ENCODE measurements at places on chromosomes 12 and 14.

GRCh38 chr14:104348741-104349140 lies 210.4 kb downstream of the KIF26A start:
- no peak for DNase-seq

DNA sequence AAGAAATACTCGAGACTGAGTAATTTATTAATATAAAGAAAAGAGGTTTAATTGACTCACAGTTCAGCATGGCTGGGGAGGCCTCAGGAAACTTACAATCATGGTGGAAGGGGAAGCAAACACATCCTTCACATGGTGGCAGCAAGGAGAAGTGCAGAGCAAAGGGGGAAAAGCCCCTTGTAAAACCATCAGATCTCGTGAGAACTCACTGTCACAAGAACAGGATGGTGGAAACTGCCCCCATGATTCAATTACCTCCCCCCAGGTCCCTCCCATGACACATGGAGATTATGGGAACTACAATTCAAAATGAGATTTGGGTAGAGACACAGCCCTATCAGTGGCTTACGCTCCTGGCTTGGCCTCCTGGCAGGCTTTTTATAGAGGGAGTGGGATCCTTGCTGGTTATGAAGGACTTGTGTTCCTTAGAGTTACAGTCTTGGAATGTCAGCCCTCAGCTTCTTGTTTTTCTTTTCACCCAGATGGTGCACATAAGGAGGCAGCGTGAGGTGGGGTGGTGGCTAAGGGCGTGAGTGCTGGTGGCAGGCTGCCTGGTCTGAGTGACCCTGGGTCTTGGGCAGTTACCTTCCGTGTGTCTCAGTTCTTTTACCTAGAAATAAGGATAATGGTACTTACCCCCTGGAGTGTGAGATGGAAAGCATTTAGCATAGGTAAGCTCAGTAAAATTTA lies 25.7 kb downstream of the TRAF3 start:
- DNase-seq, result no peak

DNA sequence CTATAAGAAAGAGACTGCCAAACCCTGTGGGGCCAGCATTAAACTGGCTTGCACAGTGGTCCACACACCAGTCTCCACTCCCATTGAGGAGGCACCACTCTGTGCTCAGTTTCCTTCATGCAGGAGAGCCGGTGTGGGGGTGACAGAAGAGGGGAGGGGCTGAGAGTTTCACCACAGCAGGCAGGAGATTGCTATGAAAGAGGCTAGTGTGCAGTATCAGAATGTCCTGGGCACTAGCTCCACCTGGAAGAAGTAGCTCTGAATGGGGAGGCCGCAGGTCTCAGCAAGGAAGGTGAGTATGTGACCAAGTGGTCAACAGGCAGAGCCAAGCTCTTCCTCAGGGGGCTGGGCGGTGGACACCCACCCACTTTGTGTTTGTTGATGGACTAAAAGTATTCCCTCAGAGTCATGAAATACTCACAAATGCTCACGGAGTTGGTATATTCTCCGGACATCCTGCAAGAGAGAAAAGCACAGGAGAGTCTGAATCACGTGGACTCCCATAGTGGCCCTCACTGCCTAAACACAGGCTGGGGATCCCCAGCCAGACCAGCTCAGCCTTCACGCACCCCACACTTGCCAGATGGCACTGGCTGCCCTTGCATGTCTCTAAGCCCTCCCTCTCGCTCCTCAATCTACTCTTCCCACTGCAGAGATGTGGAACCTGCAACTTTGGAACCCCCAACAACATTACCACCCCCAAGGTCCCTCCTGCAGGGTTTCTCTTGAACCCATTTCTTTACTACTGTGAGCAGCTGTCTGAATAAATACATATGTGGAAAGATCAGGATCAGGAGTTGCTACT lies 7.8 kb upstream of the KRT72 start:
- no peak for DNase-seq

DNA sequence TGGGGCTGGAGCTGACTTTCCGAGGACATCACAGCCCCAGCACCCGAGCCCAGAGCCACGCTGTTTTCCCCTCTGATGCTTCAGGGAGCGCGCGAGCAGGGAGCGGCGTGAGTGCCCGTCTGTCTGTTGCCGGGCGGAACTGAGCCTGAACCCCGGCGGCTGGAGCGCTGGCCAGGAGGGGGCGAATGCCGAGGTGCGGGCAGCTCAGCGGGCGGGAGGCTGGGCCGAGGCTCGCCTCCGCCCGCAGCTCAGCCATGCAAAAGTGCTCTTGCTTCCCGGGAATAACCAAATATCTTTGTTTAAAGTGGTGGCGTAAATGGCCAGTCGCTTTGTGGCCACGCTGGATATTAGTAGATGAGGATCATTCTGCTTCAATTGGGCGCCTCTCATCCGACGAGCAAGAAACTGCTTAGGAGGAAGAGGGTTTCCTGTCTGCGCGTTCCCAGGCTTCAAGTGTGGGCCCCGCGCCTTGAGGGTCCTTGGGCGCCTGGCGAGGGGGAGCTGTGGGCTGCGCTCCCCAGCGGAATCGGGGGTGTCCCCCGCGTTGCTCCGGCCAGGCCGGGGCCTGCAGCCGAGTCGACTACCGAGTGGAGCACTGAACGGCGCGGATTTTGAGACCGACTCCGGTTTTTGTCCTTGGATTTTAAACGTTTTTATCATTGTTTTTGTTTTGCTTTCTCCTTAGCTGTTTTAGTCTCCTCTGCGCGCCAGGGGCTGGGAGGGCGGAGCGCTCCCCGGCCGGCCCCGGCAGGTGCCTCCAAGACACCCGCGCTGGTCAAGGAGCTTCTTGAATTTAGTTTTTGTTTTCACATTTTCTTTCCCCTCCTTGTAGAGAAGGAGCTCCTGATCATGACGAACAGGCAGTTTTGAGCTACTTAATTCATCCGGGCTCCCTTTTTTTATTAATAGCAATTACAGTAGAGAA lies 831 bp upstream of the NKX2-1 start:
- peak; percentile 7 for DNase-seq

DNA sequence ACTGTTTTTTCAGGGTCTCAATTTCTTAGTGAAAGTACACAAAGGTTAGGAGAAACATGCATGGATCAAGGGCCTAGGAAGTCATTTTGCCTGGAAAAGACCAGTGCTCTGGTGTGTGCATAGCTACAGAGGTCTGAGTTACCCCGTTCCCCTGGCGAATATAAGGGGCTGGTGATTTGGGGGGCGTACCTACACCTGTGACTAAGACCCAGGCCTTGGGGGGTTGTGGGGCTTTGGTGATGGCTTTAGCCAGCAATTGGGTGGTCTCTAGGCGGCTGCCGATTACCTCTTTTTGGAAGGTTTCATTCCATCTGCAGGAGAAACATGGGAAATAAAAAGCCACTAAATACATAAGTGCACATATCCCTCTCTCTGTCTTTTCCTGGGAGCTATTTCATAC lies 1.1 kb downstream of the SDR39U1 start:
- DNase-seq, result no peak

DNA sequence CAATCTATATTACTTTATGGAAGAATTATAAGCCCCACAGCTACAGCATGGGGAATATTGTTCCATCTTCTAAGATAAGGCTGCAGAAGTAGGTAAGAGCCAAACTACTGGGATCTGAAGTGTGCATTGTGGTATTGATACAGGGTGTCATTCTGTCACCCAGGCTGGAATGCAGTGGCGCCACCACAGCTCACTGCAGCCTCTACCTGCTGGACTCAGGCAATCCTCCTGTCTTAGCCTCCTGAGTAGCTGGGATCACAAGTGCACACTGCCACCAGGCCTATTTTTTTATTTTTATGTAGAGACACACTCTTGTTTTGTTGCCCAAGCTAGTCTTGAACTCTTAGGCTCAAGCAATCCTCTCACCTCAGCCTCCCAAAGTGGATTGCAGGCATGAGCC lies 21.3 kb upstream of the DIP2B start:
- no peak for DNase-seq

DNA sequence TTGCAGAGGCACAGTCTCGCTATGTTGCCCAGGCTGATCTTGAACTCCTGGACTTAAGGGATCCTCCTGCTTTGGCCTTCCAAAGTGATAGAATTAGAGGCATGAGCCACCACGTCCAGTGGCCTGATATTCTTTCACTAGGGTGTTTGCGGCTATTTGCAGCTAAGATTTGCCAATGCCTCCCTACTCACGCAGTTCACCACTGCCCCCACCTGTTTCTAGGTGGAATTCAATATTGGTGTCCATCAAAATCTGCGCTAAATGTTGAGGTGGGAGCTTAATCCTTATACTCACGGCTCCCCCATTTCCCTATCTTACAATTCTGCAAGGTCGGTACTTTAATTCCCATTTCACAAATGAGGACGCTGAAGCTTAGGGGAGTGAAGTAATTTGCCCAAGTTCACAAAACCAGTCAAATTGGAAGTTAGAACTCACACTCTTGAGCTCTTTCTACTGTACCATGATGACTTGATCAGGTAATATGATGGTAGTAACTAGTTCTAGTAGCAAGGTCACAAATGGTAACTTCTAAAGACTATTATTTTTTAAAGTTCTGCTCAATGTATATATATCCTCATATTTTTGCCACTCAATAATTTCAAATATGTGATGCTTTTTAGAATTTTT lies 22.1 kb upstream of the LRRC9 start:
- DNase-seq, result peak; percentile 9

DNA sequence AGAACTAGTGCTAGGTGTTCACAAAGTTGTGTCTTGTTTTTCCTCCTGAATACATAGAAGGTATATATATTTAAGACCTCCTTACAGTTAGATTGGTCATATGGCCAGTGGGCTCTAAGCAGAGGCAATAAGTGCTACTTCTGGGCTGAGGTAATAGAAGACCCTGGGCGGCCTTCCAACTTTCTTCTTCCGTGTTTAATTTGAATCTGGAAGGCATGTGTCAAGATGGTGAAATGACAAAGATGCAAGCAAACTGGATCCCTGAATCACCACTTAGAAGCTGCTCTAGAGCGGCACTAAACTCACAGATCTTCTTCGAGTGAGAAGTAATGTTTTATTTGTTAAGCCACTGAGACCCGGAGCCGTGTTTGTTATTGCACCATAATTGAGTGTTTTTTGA lies 201.0 kb upstream of the GZMB start:
- DNase-seq, result no peak

DNA sequence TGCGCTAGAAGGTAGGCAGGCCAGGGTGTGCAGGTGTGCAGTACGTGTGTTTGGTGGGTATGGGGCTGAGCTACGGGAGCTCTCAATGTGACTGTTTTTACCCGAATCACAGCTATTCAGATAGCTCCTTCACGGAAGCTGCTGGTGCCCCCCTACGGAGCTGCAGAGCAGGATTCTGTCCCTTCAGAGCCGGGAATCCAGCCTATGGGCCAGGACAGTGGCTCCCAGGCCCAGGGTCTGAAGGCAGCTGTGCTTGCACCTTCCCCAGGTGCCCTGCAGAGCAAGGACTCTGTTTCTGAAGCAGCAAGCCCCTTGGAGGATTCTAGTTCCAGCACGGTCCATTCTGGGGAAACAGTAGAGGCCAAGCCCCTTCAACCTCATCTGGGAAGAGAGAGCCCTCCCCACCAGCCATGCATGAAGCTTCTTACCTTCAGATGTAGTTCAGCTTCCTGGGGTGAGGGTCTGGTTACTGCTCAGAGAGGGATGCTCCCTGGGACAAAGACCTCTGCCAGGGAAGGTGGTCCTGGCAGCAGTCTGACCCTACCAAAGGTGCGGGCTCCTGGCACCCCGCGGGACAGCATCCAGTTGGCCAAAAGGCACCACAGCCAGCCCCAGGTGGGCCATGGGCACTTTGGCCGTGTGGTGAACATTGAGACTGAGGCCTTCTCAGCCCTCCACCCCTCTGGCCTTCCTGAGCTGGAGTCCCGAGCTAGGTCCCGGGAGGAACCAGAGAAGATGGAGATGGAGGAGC lies 29.1 kb downstream of the PLEKHH1 start:
- DNase-seq, result no peak

DNA sequence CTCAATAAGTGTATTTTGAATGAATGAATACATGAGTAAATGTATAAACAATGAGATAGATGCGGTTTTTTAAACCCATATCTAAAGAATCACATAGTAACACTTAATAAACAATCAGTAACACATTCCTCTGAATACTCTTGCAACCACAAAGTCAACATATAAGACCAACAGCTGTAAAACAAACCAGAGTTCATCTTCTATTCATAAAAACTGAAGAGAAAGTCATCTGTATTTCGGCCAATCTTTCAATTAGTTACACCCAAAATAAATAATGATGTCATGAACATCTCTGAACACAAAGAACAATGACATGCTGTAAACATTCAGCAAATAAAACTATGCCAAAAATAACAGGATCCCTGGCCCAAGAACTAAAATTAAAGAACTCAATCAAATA lies 47.2 kb downstream of the ARMH4 start:
- no peak for DNase-seq

DNA sequence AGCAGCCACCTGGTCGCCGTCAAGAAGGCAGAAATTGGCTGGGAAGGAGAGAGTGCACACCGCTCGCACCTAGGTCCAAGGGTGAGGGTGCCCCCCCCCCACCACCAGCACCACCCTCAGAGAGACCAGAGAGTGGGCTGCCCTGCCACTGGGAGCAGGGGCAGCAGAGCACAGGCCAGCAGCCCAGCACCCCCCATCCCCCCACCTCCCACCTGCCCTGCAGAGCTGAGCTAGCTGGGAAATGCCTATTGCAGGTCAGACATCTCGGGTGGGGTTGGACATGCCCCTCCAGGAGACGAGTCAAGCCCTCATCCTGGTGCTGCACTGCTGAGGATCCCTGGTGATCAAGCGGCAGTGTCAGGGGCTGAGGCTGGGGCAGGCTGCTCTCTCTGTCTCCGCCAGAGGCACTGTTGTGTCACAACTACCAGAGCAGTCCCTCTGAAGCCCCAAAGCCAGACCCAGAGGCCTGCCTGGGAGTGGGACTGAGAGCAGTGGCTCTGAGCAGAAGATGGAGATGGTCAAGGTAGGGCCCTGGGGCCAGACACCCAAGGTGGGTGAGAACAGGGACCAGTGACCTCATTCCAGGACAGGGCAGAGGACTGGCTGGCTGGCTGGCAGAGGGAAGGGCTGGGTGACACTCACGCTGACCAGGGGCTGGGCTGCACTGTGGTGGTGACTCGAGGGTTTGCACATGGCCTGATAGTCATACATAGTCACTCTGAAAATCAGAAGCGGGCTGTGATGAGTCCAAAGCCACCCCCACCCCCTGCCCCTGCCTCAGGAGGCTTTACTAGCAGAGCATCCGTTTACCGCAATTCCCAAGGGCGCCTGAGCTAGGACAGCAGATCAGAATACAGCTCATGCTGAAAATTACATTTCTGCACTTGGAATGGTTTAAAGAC lies 19.7 kb upstream of the LRTM2 start:
- peak; percentile 48 for DNase-seq

Data from RPMI8226 (cell line).